Stimulated activated CD4-positive, alpha-beta T cell treated with anti-CD3 and anti-CD28 coated beads, TNF-alpha, amount 100 ng/mL, for 4 hours (primary cell): ENCODE measurements at places on chromosomes 16 and 17.

DNA sequence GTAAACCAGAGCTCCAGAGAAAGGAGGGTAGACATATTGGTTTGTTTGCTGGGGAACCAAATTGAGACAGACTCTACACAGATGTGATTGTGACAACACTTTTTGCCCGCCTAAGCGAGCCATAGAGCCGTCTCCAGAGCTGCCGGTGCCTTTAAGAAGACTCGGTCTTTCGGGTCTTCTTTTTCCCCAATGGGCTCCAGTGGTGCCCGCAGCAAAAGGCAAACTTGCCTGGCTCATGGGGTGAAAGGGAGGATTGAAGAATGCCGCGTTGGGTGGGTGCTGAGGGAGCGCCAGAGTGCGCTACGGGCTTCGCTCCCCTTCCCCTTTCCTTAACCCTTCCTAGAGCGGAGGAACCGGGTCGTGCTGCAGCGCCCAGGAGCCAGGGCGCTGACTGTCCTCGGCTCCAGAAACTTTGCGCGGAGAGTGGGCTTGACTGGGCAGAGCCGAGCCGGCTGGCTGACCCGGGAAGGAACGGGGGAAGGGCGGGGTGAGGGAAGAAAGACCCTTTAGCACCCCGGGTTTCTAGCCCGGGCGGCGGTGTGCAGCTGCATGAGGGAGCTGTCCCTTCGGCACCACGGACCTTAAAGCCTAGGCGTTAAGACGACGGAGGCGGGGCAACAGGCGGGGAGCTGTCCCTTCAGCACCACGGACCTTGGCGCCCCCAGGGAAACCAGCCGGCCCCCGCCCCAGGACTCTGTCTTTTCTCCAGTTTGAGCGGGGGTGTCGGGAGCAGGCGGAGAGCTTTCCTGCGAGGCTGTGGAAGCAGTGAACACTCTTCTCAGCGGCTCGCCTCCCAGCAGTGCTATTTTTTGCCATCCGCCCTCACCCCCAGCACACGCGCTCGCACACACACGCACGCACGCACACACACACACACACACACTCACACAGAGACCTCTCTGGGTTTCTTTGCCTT, at the start of gene CACNG3:
CACNG3 (plus strand) TSS at position 880 of the 916 bp plus-strand sequence. CDS start 420 bp downstream, outside the sequence.
- no peak for DNase-seq

- DNase-seq = no peak
These were observed 1.1 kb downstream of the MLYCD start for GRCh38 chr16:83899978-83900377.

DNA sequence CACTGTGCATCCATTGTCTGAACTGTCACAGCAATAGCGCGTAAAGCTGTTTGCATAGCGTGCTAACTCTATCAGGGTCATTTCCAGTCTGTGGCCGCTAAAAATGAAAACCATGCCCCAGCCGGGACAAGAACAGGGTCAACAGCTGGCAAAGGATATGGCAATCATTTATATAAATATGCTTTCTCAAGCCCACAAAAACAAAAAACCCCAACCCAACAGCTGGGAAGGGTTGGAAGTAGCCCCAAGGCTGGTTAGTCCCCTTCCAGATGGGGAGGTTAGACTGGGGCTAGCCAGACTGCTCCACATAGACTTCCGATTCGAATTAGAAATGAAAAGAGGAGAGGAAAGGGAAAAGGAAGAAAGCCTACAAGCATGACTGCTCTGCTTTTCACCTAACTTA, 203.3 kb upstream of the TBX2 start:
- DNase-seq = no peak

DNA sequence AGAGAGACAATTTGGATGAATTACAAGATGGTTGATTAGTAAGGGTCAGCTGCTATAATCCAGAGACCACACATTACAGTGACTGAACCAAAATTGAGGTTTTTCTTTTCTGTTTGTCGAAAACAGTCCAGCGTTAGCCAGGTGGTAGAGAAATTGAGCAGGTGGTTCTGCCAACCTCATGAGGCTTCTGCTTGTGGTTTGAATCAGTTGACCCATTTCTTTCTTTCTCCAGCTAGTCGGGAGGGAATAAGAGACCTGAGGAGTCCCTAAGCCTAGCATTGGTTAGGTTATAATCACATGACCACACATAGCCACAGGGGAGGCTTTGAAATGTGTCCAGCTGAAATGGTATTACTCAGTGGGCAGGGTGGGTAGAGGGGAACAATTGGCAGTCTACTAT, 504.6 kb downstream of the HS3ST4 start:
- DNase-seq = no peak

DNA sequence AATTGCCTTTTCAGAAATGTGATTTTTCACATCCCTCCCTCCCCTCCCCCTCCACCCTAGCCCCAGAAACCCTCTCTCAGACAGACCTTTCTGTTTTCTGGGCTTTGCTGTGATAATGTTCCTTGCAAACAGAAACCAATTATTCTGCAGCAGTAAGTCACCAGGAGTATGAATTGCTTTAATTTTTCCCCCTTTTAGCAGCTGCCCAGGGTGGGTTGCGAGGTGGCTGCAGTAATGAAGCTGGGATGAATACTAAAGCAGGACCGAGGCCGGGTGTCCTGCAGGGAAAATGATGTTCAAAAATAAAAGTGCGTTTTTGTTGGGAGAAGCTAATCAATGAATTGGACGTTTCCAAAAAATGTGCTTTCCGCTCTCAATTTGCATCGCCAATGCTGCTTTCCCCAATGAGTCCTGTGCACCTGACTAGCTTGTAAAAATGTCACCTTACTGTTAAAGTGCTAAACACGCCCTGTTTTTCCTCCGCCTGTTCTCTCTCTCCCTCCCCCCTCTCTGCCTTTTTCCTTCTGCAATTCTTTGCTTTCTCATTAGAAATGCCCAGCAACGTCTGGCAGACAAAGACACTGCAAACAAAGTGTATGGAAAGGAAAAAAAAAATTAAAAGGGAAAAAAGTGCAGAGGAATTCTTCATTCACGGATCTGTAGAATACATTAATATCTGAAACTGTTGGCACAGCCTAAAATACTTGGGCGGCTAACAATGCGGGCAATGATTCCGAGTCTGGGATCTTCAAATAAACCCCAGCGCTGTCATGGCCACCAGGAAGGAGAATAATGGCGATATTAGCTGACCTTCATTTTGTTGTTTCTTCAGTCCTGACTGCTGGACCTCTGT, 244.1 kb downstream of the STX8 start:
- DNase-seq = no peak

- DNase-seq = no peak
These were observed 3.2 kb upstream of the FOXL1 start for GRCh38 chr16:86575095-86575685.

- DNase-seq = no peak
These were observed 27.9 kb downstream of the IGFBP4 start for GRCh38 chr17:40470932-40471828.

DNA sequence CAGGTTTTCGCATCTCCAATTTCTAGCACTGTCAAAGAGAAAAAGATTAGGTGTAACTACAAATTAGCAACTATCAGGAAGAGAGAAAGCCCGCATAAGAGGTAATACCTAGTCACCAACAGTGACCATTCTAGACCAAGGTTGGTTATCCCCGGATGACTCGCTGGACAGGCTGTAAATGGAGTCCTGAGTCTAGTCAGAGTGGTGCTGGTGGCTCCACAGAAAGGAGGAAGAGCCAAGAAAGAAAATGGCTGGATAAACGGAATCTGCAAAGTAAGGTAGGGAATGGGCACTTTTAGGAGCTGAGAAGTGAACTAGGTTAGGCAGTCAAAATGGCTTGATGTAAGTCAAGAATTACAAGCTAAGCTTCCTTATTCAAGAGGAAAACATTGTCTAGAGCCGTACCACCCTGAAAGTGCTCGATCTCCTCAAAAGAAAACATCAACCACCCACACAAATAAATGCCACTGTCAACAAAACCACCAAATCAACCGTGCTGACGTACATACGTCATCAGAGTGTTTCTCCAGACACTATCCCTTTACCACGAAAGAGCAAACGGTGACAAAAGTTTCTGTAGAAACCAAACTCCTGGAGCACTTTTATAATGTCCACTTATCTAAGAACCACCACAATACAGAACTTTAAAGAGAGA, 2.2 kb downstream of the GSPT1 start:
- no peak for DNase-seq

DNA sequence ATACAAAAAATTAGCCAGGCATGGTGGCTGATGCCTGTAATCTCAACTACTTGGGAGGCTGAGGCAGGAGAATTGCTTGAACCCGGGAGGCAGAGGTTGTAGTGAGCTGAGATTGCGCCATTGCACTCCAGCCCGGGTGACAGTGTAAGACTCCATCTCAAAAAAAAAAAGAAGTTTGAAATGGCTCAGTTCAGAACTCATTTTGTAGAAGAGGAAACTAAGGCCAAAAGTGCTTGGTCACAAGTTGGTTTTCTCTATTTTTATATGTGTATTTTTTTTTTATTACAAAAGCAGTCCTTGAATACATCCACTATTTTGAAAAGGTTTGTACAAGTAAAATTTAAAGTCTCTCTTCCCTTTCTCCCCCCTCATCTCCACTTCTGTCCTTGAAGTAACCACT, 5.5 kb downstream of the TAC4 start:
- DNase-seq = no peak

GRCh38 chr17:39933912-39934311, 6.4 kb downstream of the LRRC3C start:
- no peak for DNase-seq

- no peak for DNase-seq
These were observed 3.1 kb downstream of the PLCG2 start for GRCh38 chr16:81782236-81782635.

GRCh38 chr16:26050472-26050871, 358.7 kb downstream of the HS3ST4 start:
- no peak for DNase-seq

GRCh38 chr16:84794626-84795025, 25.2 kb upstream of the CRISPLD2 start:
- DNase-seq = no peak

DNA sequence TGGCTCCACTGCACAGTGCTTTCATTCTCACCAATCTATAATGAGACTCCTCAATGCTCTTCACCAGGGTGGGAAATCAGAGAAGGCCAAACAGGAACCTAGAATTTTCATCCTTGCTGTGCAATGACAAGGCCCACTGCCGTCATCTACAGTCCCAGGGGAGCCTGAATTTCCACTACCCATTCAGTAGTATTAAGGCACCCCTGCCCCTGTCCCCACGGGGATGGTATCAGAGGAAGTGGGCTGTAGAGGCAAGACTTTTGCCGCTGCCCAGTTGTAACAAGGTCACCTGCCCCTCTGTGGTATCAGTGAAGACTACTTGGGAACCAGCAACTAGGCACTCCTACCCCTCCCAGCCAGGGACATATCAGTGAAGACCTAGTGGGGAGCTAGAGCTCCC, 104.5 kb downstream of the C16orf78 start:
- DNase-seq = no peak

- DNase-seq = no peak
These were observed 58.2 kb upstream of the RPH3AL start for GRCh38 chr17:410543-411401.

DNA sequence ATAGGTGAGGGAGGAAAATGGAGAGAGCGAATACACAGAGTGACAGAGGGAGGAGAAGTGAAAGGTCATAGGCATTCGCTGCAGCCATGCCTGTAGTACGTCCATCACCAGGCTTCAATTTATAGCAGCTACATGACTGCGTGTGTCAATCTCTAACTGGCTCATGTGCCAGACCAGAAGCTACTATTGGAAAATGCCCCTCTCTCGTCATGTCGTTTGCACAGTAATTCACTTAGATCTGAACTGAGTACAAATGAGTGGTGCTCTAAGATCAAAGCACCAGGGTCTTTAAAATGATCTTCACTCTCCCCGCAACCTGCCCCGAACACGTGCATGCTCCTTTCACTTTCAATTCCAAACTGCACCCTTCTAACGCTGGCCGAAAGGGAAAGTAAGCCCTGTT, 51.3 kb downstream of the ADCY9 start:
- no peak for DNase-seq

GRCh38 chr16:83115491-83116232, 488.9 kb downstream of the CDH13 start:
- no peak for DNase-seq

DNA sequence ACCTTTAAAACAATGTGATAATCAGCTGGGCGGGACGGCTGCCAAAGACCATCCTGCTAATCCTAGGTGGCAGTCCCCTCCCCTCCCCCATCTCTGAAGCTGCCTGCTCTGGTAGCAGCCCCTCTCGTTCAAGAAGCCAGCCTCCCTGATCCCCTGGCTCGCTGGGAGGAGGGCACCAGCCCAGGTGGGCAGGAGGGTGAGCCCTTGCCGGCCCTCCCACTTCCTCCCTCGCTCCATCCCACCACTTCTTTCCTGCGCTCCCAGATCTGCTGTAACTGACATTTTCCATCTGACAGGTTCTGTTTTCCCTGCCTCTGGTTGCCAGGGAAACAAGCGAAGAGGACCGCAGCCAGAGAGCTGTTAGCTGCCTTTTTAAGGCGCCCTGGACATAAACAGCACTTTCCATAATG, 155.7 kb upstream of the TNRC6C start:
- DNase-seq = no peak

GRCh38 chr17:77709594-77709993, 248.9 kb upstream of the TNRC6C start:
- no peak for DNase-seq

- DNase-seq = no peak
These were observed 12.6 kb upstream of the CLTC start for GRCh38 chr17:59607061-59607460.

GRCh38 chr16:10501016-10501607, 79.3 kb downstream of the EMP2 start:
- DNase-seq = no peak

GRCh38 chr17:81120149-81120484, 45.2 kb upstream of the PVALEF start:
- DNase-seq = no peak

DNA sequence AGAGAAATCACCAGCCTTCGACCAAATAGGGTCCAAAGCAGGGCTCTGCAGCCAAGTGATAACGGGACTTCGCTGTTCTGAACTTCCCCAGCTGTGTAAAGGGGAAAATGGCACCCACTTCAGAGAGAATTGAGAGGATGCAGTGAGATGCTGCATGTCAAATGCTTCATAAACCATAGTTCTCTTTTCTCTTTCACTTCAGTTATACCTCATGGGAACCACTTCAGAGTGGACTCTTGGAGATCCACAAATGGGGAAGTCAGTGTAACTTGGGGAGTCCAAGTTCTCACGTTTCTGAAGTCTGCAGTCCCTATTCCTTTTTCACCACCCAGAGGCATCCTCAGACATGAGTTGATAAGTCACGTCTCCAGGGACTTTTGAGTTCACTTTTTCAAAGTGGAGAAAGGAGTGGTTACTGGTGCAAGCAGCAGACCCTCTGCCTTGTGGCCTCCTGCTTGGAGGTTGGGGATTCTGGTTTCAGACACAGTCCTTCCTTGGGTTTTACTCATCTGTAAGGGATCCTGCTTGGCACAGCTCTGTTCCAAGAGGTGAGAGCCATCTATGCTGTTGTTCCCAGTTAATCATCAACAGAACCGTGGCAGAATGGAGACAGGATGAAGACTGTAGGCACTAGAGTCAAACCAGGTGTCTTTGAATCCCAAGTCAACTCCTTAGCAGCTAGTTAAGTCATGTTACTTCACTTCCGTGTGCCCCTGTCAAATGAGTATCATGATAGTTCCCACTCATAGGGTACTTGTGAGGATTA, 123.4 kb upstream of the NOL11 start:
- DNase-seq = no peak

- no peak for DNase-seq
These were observed 4.4 kb upstream of the WFIKKN2 start for GRCh38 chr17:50830994-50831393.

- no peak for DNase-seq
These were observed 378.0 kb upstream of the CA10 start for GRCh38 chr17:52536489-52536888.
